ENCODE measurements at places on chromosomes 2 and 18.

- no peak for DNase-seq
Observed at GRCh38 chr18:60493066-60493465, 120.5 kb upstream of the MC4R start.

GRCh38 chr2:10817413-10817812 lies 4.8 kb upstream of the PDIA6 start:
- DNase-seq: no peak

DNA sequence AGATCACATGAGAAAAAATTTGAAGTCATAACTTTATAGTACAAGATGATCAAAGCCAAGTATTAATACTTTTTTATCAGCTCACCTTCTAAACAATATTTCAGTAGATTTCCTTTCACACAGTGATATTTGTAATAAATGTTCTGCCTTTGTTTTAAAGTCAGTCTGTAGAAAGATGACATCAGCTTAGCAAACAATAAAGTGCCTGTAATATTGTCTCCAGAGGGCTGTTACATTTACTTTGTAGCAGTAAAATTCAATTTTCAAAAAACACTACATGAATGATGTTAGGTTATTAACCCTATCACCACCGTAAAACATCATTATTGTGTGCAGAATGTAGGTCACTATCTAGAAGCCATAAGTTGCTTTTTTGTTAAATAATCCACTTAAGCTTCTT lies 49.6 kb downstream of the ZEB2 start:
- no peak for DNase-seq

DNA sequence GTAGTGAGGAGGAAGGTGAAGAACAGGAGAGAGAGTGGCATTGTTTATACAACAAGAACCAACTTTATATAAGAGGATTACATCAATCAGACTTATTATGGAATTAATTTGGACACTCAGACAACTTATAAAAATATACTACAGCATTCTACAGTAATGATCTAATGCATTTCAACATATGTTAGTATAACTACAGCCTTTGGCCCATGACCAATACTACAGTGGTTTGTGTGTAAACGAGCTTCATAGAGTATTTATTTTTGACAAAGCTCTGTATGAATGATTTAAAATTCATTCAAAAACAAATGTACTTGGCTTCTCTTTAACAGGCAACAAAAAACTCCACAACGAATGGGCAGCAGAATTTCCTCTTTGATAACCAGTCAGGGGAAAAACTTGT lies 72.8 kb downstream of the ZNF521 start:
- no peak for DNase-seq

DNA sequence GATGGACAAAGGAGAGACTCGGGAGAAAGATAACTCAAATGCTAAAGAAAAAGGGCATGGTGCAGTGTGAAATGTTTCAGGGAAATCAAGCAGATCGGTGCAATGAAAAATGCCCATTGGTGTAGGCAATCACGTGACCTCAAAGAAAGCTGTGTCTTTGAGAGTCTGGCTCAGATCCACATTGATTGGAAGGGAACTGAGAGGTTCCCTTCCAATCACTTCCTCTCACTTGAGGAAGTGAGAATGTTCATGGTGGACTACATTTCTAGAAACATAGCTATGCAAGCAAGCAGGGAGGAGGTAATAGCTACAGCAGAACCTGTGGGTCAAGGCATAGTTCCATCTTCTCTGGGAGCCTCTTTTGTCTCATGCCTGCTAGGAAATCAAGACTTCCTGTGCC lies 187.4 kb downstream of the LPIN1 start:
- no peak for DNase-seq

DNA sequence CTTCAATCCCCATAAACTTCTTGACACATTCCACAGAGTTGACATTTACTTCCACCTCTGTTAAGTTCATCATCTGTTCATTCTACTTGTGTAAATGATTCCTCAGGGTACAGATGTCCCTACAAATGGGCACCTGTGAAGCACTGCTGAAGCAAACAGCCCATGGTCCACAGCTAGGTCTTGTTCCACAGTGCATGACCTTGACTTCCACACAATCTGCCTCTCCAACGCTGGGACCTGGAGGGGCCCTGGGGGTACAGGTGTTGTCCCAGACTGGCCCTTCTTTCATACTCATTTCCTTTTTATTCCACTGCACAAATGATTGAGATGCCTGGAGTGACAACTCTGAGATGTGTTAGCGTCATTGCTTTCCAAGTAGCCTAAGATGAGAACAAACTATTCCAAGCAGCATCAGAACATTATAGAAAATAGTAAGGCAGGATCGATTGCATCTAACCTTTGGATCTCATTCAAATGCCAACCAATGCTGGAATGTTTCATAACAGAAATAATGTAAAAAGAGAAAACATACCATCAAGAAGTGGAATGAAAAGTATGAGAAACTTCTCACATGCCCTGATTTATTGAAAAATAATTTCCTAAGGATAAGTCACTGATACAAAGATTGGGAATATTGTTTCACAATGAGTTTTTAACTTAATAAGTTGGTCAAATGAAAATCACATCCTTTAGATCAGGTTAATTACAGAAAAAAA lies 31.2 kb downstream of the PIEZO2 start:
- no peak for DNase-seq

DNA sequence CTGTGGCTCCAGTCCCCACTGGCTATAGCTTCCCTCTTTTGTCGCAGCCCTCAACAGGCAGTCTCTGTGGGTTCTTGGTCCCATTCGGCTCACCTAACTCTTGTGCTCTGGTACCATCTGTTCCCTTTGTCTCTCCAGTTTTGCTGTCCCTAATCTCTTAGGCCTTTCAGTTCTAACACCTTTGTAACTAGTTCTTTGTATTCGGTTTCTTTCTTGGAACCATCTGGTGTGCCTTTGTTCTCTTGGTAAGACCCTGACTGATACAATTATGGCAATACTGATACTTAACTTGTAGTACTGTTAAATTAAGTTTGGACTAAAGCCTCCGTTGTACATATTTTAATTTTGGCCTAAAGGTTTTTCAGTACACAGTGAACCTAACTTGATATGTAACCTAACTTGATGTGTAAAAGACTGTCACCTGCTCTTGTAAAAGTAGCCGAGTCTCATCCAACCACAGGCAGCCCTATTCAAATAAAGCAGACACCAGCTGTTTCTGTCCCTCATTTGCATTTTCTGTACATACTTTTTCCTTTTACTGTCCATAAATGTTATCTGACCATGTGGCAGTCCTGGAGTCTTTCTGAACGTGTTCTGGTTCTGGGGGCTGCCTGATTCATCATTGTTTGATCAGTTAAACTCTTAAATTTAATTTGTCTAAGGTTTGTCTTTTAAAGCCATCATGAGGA lies 4.8 kb upstream of the MRPL44 start:
- no peak for DNase-seq

DNA sequence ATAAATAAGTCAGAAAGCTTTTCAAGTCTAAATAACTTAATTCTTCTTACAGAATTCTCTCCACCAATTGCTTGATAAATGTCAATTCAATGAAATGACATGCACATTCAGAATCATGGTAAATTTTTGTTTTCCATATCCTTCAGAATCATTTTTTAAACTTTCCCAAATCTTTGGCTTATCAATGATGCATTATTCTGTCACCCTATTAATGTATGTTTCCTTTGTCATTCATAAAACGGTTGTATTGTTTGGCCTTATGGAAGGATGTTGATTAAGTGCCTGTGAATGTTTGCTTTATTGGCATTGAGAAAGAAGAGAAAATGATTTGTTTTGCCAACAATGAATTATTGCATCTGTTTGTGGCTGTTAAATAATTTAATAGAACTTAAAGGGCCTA lies 260.9 kb downstream of the PLCL1 start:
- no peak for DNase-seq

GRCh38 chr2:169705927-169706326 lies 11.7 kb downstream of the PHOSPHO2 start:
- DNase-seq: no peak

DNA sequence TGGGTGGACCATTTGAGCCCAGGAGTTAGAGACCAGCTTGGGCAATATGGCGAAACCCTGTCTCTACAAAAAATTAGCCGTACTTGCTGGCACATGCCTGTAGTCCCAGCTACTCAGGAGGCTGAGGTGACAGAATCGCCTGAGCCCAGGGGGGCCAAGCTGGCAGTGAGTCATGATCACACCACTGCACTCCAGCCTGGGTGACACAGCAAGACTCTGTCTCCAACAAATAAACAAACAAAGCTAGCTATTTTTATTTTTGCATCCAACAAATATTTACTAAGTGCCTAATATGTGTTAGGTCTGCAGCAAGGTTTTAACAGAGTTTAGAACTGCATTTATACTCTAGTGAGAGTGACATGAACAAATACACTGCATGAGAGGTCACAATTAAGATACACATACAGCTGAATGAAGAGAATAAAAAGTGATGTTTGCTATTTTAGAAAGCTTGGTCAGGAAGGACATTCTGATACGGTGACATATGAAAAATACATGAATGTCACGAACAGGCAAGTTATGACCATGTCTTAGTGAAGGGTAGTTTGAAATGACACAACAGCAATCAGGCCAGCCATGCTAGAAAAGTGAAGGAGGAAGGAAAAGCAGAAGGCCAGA lies 83.2 kb upstream of the FRZB start:
- no peak for DNase-seq

- no peak for DNase-seq
Observed at GRCh38 chr18:31983976-31984375, 34.6 kb upstream of the RNF125 start.
